ENCODE measurements at places on chromosomes 1 and 21. TPM values are rescaled to one million over a fixed set of nuclear protein-coding genes. Genes with fewer than 3 reads are reported as not detected.

Gene REN
- not detected for total RNA-seq

Gene SLAMF1
- 11.1 TPM for total RNA-seq

DNA sequence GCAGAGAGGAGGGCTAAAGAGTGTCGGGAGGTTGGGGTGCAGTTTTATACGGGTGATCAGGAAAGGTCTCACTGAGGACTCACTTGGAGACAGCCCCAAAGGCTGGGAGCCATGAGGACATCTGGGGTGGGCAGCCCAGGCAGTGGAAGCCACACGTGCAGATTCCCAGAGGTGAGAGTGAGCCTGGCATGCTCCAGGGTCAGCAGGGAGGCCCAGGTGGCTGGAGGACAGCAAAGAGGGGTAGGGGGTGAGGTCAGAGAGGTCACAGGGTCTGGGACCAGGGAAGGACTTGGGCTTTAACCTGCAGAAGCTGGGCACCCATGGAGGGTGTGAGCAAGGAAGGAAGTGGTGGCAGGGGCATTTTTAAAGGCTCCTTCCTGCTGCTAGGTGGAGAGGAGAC, 481.7 kb downstream of the MATN1 start:
- no peak for DNase-seq

DNA sequence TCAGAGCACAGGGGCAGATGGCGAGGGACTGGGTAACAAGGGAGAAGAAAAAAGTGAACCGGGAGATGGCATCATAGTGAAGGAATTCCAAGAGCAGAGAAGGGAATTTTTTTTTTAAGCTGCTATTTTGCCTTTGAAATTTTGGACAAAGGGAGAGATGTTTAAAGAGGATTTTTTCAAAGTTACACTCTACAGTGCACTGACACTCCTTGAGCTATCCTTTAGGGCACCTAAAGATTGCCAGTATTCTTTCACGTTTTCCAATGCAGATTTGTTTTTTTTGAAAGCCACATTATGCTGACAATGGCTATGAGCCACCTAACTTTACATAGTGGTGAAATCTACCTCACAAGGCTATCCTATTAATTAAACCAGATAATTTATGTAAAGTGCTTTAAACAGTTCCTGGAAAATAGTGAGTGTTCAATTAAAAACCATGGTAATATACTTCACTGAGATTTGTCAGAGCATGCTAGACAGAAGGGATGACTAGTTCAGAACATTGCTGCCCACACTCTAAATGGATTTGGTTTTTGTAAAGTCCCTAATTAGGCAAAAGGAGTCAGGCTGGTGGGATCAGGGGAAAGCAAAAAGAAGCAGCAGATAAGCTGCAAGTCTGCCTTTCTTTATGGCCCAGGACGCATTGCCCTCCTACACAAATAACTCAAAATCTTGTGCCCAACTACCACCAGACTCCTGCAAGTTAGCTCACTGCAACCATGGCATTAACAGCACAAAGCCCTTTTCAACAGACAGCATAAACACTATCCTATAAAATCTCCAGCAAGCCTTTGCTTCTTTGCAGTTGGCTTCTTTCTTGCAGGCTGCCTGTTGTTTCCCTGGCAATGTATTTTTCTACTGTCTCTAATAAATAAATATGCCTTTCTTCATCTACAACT, 53.9 kb downstream of the PRDX6 start:
- no peak for DNase-seq

DNA sequence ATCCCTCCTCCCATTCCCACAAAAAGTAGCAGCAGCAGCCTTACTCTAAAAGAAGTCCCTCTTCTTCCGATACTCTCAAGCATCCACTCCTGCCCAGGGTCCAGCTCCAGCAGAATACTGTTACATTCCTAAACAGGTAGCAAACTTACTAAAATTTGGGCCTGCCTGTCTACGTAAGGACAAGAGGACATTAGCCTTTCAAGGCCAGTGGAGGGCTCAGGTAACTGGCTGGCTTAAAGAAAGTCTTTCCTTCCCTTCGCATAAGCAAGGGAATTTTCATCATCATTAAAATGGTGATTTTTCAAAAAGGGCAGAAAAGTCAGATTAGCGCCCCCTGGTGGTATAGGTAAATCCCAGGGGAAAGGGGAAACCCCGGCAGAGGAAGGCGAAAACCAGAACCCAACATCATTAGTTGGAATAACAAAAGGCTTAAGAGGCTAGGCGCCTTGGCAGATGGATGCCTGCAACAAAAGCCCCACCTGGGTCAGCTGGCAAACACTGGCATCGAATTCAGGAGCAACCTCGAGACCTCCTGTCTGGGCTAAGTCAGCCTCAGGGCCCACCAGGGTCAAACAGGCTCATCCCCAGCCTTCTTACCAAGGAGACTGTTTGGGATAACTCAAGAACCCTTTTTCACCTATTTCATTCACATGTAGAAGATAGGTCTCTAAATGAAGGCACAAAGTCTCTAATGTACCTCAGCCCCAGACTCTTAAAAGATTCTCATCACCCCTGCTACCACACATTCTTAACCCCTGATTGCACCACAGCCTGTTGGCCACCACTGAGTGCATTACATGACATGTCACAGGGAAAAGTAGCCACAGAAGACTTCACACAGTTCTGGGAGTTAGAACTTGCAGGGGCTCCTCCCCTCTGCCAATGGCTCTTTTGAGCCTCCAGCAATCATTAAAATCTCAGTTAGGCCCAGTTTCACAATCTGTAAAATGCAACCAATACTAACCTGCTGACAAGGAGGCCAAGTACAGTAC, 36.7 kb downstream of the ERI3 start:
- DNase-seq = peak; percentile 13

- no peak for DNase-seq
Measured at GRCh38 chr1:227234998-227235405, 83.3 kb downstream of the CDC42BPA start.

DNA sequence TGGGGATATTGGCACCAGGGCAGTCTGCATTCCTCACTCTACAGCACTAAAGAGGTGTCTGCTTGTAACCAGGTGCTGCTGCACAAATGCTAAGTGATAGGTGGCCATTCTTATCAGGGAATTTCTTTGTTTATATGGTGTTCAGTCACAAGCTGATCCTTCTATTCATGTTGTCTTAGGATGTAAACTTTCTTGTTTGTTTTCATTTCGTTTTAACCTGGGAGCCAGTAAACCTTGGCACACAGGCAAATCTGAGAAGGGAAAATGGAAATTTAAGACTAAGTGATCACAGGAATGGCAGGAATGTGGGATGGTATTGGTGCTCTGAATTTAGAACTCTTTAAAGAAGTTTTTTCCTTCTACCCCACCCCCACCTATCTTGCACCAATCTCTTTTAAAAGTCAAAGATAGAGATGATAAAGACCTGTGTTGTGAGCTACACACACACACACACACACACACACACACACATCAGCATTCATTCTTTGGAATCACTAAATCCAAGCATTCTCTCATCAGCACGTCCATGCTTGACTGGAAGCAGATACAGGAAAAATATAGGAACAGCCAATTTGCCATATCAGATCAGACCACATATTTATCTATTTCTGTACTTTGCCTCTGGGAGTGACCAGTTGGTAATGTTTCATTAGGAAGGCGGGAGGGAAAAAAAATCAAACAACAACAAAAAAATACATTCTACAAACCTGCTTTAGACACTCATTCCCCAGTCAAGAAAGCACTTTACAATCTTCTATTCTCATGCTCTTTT, 451.4 kb upstream of the ADGRL2 start:
- no peak for DNase-seq

DNA sequence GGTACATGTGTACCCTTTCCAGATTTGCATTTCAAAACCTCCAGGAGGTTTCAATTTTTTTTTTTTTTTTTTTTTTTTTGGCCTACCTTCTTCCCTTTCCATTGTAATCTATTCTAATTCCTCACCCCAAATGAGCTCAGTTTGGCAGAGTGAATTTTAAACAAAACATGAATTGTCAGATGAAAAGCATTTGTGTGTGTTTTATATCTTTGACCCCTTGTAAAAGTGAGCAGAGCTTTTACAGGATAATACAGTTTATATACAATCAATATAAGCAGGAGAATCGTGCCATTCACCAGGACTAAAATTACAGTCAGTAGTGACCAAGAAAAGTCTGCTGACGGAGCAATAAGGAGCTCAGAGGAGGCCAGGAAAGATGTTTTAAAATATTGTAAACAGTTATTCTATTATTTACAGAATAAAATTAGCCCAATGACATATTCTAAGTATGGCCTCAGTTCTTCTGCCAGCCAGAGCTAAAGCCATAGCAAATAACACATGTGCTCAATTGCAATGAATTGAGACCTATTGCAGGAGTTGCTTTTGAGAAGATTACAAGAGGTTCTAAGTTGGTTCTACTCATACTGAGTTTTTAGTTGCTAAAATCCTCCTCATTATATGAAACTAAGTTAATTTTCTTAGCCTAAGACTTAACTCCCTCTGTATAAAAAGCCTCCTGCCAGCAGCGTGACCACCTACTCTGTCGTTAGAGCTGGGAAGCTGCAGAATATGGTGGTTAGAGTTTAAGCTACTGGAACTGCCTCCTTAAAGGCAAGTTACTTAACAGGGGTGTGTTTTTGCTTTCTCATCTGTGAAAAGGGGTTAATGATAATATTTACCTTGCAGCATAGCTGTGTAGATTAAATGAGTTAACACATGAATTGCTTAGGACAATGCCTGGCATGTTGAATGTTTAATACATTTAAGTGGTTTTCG, 50.8 kb upstream of the ZNF326 start:
- DNase-seq = no peak

DNA sequence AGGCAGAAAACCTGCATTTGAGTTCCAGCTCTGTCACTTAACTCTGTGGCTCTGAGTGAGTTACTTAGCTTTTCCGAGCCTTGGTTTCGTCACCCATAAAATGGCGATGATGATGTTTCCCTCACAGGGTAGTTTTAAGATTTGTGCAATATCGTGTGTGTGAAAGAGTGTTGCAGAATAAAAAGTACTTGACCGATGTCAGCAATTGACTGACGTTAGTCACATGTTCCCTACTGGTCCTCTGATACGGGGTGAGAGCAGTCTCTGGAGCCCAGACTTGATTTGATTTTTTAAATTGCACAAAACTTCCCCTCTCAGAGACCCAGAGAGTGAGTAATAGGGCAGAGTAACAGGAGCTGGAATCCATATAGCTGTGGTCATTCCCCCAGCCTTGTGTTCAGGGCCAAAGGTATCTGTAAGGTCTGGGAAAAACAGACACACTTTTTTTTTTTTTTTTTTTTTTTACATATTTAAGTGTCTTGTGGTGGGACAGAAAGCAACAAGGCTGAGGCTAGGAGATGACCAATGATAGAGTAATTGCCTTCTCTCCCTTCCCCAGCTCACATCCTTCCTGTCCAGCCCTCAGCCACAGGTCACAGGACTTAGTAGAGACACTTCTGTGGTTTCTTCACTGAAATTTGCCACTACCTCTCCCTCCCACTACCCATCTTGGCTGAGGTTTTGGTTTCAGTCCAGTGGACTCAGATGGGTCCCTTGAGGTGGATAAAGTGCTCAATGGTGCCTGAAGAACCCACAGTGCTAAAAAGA, 2.0 kb downstream of the FCER1G start:
- DNase-seq = no peak

Gene AGT
- not detected for total RNA-seq

Gene AZIN2
- 10.6 TPM for total RNA-seq

Gene LPAR3
- total RNA-seq = 1.4 TPM

Gene ALDH4A1
- 2.5 TPM for total RNA-seq
